ENCODE measurements at places on chromosomes 4 and X. TPM values are rescaled to one million over a fixed set of nuclear protein-coding genes. Genes with fewer than 3 reads are reported as not detected.
A peak's percentile ranks its signal among the peaks of the same experiment; 100 is the strongest.

DRP2 gene
- total RNA-seq: under 0.01 TPM

BMPR1B gene
- total RNA-seq: 2.4 TPM

HTN1 gene
- not detected for total RNA-seq

TEX13C gene
- total RNA-seq: not detected

GRCh38 chr4:67468830-67469229 lies 76.5 kb downstream of the CENPC start:
- no peak for DNase-seq

DNA sequence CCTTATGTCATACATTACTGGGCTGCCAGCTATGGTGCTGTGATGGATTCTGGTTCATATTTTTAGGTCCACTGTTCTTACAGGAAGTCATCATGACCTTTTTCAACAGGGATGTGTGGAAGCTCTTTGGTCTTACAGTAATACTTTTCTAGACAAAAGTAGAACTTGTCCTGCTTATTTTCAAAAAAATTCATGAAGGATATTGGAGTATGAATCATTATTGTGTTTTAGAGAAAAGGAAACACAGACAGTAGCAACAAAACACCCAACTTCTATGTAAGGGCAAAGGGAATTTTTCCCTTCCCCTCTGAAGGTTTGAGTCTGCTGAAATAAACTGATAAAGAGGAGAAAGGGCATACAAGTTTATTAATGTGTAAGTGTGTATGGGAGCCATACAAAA lies 54.7 kb upstream of the FAM9C start:
- no peak for DNase-seq

DNA sequence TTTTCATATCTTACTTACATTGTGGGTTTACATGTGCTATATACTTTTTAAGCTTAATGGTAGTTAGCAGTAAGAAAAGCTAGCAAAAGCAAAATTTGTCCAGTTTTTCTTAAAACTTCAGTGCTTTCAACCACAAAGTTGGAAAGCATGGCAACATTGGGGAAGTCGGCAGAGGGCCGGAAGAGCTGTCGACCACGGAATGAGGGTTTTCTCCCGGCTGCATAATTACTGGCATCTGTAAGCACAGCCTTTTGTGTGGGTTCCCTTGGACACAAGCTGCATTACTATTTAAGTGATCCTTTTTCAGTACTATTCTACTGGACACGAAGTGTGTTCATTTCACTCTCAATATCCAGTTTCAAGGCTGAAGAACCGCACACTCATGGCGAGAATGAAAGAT lies 560.4 kb downstream of the ANKRD50 start:
- peak; percentile 10 for DNase-seq

GRCh38 chr4:73952352-73952751 lies 29.5 kb downstream of the PF4 start:
- no peak for DNase-seq

Data from hematopoietic multipotent progenitor cell (in vitro differentiated cells).